ENCODE measurements at places on chromosomes 7 and 10.
A peak's percentile ranks its signal among the peaks of the same experiment; 100 is the strongest.

DNA sequence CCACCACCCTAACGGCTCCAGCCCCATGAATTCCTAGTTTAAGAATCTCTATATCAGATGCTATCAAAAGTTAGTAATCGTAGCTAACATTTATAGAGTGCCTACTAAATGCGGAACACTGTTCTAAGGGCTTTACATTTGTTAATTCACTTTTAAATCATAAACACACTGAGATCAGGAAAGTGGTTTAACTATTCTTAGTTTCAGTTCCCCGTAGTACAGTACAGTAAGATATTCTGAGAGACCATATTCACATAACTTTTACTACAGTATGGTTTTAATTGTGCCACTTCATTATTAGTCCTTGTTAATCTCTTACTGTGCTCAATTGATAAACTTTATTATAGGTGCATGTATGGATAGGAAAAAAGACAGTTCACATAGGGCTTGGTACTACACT is 22.5 kb downstream of the SYPL1 start:
- DNase-seq = no peak

DNA sequence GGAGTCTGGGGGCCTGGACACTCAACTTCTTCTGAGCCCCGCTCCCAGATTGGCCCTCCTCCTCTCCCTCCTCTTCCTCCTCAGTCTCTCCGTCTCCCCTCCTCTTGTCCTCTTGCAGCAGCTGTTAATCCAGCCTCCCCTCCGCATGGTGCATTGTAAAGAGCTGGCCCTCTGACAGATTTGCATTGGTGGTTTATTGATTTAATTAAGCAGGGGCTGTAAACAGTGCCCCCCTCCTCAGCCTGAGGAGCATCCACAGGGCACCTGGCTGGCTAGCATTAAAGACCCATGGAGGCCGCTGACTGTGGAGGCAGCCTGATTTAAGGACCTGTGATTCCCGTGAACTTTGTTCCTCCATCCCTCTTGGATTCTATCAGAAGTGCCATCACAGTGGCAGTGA is 28.9 kb upstream of the PCBD1 start:
- no peak for DNase-seq

GRCh38 chr10:97571622-97572021 is 957 bp upstream of the ANKRD2 start:
- no peak for DNase-seq

GRCh38 chr10:15483215-15484075 is 112.4 kb upstream of the FAM171A1 start:
- DNase-seq = no peak

GRCh38 chr7:151686016-151686766 is 166.5 kb upstream of the RHEB start:
- DNase-seq = no peak

DNA sequence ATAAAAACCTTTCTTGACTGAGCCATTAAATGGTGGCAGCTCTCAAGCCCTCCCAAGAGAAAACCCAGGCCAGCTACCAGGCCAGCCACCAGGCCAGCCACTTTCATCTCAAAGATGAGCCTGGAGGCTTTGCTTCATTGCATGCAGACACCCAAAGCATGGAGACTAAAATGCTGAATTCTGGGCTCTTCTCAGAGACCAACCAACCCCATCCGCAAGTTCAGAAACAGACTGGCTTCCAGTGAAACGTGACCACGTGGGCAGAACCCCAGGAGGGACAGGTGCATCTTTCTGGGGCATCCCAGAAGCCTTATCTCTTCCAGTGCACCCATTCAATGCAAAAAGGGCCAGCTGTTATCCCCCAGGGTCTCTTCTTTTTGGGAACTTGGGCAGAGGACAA is 20.9 kb downstream of the CHST15 start:
- no peak for DNase-seq

DNA sequence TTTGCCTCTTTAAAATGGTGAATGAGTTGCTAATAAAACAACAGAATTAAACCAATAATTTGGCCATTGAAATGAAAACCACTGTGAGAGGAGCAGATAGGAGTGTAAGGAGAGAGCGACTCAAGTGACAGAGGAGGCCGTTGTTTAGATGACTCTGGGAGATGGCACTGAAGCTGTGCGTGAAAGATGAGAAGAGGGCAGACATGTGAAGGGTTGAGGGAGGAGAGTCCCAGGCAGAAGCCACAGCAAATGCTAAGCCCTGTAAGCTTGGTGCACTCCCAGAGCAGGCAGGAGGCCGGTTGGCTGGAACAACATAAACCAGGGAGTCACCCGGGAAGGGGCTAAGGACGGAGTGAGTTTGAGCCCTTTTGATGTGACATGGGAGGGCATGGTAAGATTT is 814 bp upstream of the OPALIN start:
- DNase-seq = no peak

DNA sequence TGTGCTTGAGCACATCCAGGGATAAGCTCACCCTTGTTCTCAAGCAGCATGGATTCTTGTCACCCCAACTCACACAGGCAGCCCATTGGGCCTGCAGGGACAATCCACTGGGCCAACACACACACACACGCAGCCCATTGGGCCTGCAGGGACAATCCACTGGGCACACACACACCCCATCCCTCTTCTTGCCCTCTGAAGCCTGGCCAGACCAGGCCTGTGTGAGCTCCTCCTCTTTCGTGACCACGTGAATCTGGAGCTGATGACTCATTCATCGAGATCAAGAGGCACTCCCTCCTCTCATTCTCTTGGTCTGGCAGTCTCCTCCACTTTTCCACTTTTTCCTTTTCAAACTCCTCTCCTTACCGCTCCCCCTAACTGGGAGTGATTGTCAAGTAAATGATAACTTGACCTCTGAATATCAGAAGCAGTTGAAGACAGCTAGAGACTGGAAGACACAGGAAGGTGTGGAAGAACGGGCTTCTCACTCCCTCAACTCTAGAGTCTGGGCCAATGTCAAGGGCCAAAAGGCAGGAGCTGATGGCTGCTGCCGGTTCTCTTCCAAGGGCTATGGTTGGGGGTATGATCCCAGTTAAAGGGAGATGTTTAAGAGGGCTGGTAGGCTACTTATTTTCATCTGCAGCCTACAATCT is 89.7 kb downstream of the HIPK2 start:
- no peak for DNase-seq

- DNase-seq = no peak
Observed at GRCh38 chr10:101888251-101888949, 44.8 kb upstream of the KCNIP2 start.

GRCh38 chr10:110530131-110530831 is 32.6 kb downstream of the DUSP5 start:
- no peak for DNase-seq

GRCh38 chr7:19339512-19339911 is 194.3 kb upstream of the FERD3L start:
- no peak for DNase-seq

- peak; percentile 84 for DNase-seq
Observed at GRCh38 chr10:110504111-110504735, 6.5 kb downstream of the DUSP5 start.

- DNase-seq = no peak
Observed at GRCh38 chr10:1114719-1115606, 58.8 kb downstream of the WDR37 start.

DNA sequence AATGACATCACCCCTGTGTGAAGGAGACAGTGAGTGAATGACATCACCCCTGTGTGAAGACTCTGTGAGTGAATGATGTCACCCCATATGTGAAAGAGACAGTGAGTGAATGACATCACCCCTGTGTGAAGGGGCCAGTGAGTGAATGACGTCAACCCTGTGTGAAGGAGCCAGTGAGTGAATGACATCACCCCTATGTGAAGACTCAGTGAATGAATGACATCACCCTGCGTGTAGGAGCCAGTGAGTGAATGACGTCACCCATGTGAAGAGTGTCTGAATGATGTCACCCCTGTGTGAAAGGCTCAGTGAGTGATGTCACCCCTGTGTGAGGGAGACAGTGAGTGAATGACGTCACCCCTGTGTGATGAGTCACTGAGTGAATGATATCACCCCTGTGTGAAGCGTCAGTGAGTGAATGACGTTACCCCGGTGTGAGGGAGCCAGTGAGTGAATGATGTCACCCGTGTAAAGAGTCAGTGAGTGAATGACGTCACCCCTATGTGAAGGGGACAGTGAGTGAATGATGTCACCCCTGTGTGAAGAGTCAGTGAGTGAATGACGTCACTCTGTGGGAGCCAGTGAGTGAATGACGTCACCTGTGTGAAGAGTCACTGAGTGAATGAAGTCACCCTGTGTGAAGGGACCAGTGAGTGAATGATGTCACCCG is 478.1 kb downstream of the PTPRN2 start:
- no peak for DNase-seq

DNA sequence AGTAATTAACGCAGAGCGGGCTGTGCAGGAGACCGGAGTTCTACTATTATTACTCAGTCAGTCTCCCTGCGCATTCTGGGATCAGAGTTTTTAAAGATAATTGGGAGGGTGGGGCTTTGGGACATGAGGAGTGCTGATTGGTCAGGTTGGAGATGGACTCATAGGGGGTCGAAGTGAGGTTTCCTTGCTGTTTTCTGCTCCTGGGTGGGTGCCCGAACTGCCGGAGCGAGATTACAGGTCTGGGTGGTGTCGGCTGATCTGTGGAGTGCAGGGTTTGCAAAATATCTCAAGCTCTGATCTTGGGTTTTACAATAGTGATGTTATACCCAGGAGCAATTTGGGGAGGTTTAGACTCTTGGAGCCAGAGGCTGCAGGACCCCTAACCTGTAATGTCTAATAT is 3.9 kb upstream of the LRRC27 start:
- no peak for DNase-seq

GRCh38 chr10:133071733-133072132 is 16.0 kb upstream of the ADGRA1 start:
- DNase-seq = no peak

GRCh38 chr10:131155876-131156230 is 155.7 kb downstream of the TCERG1L start:
- no peak for DNase-seq

- DNase-seq = no peak
Observed at GRCh38 chr7:52799817-52800216, 235.6 kb upstream of the POM121L12 start.

- DNase-seq = peak; percentile 59
Observed at GRCh38 chr10:100481462-100482081, 18.8 kb downstream of the WNT8B start.

- DNase-seq = no peak
Observed at GRCh38 chr10:111545861-111546605, 469.2 kb downstream of the ADRA2A start.

DNA sequence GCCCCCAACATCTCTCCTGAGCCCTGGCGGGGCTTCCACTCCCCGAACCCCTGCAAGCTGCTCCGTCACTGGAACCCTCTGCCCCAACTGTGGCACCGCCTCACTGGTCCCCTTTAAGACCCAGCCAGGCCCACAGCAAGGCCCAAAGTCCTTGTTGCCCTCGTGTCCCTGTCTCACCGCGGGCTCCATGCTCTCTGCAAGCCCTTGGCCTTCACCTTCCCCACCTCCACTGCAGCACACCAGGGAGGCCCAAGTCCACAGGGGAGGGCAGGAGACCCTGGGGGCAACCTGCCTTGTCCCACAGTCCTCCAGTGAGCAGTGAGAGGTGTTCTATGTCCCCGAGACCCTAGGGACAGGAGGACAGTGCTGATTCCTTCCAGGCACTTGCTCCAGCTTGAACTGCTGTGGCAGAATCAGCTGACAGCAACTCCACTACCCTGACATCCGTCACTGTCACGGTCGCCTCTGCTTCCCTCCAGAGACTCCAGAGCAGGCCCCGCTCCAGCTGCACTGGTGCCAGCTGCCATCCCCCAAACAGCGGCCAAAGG is 105.3 kb downstream of the CYTH3 start:
- DNase-seq = no peak

- no peak for DNase-seq
Observed at GRCh38 chr10:38212460-38212859, 118.3 kb downstream of the ZNF37A start.

Data from AG04450 (cell line).